ENCODE measurements at places on chromosomes 7 and 10. TPM values are rescaled to one million over a fixed set of nuclear protein-coding genes. Genes with fewer than 3 reads are reported as not detected.

- DNase-seq, result no peak
These were observed 48.7 kb upstream of the DYNC1I1 start for GRCh38 chr7:95723583-95724180.

The HTR5A gene
- not detected for total RNA-seq

DNA sequence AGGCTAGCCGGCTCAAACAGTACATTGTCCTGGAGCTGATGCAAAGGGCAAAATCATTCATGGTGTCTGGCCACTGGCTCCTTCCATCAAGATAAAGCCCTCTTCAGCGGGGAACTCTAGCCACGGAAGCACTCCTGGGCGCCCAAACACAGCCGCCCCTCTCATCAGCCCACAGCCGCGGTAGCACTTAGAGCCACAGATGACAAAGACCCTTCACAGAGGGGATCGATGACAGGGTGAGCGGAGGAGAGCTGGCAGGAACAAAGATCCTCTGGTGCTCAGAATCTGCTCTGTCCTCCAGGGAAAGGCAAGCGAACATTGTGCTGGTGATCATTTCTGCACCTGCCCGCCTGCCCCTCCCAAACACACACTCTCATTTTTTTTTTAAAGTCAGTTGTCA lies 222.2 kb upstream of the NRP1 start:
- no peak for DNase-seq

GRCh38 chr7:102215256-102215655 lies 71.4 kb upstream of the SH2B2 start:
- DNase-seq, result no peak

GRCh38 chr7:47326220-47326619 lies 255.7 kb downstream of the TNS3 start:
- DNase-seq, result no peak

- DNase-seq, result no peak
These were observed 203.7 kb downstream of the GRID1 start for GRCh38 chr10:86162696-86163400.

DNA sequence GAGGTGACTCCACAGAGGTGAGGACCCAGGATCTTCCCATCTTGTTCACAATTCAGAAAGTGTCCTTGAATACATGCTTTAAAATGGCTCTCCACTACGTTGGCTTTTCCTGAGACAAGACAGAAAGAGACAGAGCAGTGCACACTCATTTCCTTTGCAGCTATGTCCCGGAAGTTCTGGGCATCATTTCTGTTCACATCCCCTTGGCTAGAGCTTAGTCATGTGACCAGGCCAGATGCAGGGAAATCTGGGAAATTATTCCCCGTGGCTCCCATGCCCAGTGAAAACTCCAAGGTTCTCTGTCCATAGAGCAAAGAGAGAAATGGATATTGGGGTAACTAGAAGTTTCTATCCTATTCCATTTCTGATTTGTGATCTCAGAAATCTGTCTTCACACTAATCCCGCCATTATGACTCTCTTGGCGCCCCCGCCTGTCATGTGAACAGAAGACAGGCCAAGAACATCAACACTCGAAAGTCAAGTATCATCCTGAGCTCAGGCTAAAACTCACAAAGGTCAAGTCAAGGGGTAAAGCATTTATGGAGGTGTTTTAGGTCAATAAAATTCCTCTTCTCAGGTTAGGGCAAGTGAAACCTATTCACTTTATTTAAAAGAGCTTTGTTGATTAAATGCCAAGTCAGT lies 251.4 kb upstream of the HABP2 start:
- no peak for DNase-seq

The CCDC3 gene
- total RNA-seq, result 6.5 TPM

GRCh38 chr7:44706788-44707557 lies 41.7 kb upstream of the ZMIZ2 start:
- no peak for DNase-seq

- no peak for DNase-seq
These were observed 347.0 kb downstream of the GPAM start for GRCh38 chr10:111836571-111836970.

DNA sequence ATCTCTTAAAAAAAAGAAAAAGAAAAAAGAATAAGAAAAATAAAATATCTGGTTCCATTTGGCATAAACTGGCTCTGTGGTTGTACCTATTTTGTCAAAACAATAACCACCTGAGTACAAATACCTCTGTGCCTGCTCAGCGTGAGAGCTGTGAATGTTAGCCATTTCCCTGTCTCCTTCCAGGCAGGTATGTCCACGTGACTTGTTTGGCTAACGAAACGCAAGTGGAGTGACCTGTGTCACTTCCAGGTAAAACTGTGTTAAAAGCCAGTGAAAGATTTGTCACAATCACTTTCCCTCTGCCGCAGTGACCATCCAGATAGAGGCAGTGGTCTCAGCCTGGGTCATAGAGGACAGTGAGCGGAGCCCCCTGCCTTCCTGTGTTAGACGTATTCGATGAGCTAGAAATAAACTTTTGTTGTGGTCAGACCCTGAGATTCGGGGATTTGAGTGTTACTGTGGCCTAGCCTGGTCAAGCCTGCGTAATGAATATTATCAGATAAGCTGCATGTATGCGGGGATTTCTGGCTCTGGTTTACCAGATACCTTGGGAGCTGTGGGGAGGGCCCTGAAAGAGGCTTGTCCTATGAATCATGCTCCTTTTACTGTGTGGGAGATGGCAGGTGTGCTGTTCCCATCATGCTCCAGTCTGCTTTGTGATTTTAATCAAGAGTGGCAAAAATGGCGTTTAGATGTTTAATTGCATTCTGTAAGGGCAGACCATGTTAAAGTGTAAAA lies 3.8 kb downstream of the PTER start:
- DNase-seq, result no peak

- DNase-seq, result no peak
These were observed 5.3 kb upstream of the KCNIP2 start for GRCh38 chr10:101848894-101849351.

The PRXL2A gene
- total RNA-seq, result 51.2 TPM

DNA sequence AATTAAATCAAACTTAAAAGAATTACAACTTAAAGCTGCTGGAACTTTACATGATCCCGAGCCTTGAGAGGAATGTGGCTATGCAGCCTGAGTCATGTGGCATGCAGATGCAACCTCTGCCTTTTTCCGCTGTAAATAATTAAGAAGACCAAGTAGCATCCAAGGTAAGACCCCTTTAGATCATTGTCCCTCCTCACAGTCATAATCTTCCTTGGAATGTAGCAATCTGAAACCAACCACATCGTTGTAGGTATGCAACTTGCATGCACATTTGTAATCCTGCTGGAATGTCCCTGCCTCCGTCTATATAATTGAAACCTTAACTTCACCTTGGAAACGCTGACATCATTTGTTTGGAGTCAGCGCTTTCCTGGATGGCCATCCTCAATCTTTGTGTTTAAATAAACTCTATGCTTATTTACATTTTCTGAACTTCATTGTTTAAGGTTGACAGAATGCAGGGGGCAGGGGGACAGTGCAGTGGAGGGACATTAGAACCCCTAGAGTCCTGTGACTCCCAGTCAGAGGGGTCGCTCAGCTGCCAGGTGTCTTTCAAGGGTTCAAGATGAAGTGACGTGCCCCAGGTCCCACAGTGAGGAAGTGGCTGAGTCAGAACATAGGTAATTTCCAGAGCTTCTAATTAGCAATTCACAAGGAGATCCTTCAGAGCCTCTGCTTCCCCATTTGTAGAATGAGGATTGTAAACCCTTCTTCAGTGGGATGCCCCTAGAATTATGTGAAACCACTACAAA lies 110.7 kb downstream of the RALA start:
- DNase-seq, result no peak

Data from liver (tissue), 10 donors.